Stimulated activated CD4-positive, alpha-beta T cell treated with anti-CD3 and anti-CD28 coated beads, Interleukin-4, amount 100 ng/mL, for 24 hours (primary cell): ENCODE measurements at places on chromosomes 7 and 10.

GRCh38 chr10:131854579-131855335, 46.1 kb upstream of the PPP2R2D start:
- no peak for DNase-seq

DNA sequence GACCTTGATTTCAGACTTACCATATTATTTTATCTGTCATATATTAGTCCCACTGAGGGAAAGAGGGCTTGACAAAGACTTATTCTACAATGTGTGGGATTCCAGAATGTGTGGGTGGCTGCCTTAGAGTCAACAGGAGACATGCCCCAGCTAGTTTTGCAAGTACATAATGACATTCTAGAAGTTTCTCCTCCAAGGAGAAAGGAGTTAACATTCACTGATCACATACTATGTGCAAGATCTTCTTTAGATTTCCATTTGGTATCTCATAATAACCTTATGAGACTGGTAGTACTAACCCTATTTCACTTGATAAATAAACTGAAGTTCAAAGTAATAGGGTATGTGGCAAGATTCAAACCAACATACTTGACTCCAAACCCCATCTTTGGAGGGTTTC, 25.2 kb downstream of the IRF5 start:
- DNase-seq, result no peak

DNA sequence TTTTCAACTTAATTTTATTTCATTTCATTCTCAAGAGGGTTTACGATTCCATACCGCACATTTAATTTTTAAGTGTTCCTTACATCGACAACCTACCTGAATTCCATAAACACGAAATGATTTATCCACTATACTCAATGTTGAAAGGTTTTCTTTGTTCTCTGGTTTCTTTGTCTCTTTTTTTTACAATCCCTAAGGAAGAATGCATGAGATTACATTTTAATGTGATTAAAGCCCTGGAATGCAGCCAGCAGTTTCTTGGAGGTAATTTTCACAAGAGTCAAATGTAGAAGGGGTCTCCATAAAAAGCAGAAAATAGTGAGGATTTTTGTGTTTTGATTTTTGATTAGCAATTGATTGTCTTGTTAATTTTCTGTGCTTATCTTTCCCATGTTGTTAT, 59.2 kb upstream of the ADCY1 start:
- no peak for DNase-seq

DNA sequence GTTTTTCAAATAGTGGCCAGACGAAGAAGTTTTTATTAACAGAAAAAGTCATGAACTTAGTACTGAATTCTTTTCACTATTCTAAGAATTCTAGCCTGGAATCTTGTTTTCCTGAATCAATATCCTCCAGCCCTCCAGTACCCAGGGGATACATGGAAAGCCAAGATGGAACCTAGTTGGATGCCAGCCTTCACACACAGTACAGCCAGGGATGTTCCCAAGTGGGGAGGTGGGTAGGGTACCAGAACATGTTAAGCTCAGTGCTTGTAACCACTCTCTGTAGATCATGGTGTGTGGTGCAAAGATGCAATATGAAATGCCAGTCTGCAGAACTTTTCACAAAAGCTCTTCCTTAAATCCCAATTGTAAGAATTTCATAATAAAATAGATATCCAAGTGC, 128.0 kb downstream of the POU6F2 start:
- no peak for DNase-seq
